Esophagus mucosa (tissue), 1 donor: ENCODE measurements at places on chromosomes 12 and 14. TPM values are rescaled to one million over a fixed set of nuclear protein-coding genes. Genes with fewer than 3 reads are reported as not detected.

SPIC gene
- 0.16 TPM for total RNA-seq

- ATAC-seq = no peak
These were observed 1461.7 kb upstream of the FLRT2 start for GRCh38 chr14:84068288-84068687.

PPM1H gene
- 0.56 TPM for total RNA-seq

NTN4 gene
- 5.5 TPM for total RNA-seq

DNA sequence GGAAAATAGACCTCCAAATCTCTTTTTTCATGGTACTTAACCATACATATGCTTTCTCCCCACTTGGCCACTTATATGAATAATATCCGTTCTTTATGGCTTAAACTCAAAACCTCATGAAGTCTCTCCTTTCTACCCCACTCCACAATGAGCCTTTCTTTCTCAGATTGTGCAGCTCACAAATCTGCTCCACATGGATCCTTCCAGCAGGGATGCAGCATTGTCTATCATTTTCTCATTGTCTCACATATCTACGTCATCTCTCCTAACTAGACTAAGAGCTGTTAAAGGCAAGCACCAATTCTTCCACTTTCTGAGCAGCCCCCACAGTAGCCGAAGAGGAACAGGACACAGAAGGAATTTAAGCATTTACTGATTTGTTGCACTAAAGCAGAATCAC lies 106.4 kb downstream of the HECTD4 start:
- no peak for ATAC-seq

DNA sequence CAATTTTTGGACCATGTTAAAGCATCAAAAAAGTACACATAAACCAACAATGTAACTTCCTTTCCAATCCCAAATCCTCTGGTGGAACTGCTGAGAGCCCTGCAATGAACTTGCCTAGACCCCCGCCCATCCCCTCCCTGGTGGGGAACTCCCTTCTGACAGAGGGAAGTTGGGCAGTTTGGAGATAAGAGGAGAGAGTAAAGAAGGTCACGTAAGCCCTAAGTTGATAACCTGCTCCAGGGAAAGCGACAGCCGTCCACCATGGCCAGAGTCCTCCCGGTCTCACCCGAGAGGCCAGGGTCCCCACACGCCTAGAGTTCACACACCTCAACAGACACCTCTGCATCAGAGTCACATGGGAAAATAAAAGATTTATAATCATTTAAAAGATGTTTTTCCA lies 138.7 kb downstream of the EGLN3 start:
- ATAC-seq = no peak

DNA sequence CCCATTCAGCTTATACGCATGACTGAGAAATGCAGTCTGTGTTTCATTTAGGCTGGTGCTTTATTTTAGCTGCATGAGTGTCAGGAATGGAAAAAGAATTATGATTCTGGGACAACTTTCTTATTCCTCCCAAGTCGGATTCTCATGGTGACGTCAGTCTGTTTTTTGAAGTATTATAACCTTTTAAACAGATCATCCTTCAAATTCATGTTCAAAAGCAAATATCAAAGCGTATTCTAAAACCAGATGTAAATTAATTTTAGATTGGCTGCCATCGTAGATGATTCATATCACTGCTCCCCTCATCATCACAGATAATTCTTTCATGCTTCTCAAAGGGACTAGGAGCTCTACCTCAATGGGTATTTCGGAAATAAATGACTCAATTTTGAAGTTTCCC lies 15.0 kb downstream of the FNTB start:
- ATAC-seq = no peak

- ATAC-seq = no peak
These were observed 172.7 kb upstream of the OR4E1 start for GRCh38 chr14:21846227-21846885.
